ENCODE measurements at places on chromosomes 6 and 20. TPM values are rescaled to one million over a fixed set of nuclear protein-coding genes. Genes with fewer than 3 reads are reported as not detected.

GRCh38 chr6:24394780-24395437, 7.8 kb upstream of the MRS2 start:
- peak; percentile 65 for DNase-seq

The STMND1 gene
- 0.14 TPM for total RNA-seq

GRCh38 chr6:151276112-151276740, 36.5 kb downstream of the AKAP12 start:
- DNase-seq: no peak

DNA sequence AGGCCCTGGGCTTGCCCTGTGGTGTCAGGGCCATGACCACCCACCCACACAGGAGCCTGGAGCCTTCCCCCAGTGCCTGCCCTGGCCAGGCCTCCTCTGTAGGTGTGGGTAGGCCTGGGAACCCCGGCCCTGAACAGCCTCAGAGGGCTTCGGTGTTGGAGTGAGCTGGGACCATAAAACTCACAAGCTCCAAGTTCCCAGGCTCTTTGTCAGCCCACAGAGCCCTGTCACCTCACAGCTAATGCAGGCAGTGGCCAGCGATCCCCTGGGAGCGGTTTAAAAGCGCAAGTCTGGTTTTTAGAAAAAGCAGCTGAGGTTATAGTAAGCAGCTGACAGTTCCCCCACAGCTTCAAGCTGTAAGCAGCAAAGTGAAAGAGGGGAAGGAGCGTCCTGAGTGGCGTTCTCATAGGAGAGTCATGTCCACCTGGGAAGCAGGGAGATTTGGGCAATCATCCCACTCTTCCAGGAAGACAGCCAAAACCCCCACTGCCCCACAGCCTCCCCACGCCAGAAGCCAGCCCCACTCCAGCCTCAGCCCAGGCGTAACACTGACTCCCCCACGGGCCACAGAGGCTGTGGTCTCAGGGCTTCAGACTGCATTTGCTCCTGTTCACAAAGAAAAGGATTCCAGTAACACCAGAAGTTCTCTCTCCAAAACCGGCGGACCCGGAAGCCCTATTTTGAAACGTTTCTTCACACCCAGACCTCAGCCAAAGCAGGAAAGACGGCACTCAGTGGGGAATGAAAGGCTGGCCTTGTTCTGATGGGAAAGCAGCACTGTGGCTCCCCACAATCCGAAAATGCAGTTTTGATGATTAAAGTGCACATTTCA, 34.3 kb upstream of the FOXC1 start:
- no peak for DNase-seq

GRCh38 chr6:26270903-26271667, 93.9 kb upstream of the BTN3A2 start:
- DNase-seq: no peak

- DNase-seq: no peak
Observed at GRCh38 chr6:168834801-168835200, 393.8 kb downstream of the SMOC2 start.

DNA sequence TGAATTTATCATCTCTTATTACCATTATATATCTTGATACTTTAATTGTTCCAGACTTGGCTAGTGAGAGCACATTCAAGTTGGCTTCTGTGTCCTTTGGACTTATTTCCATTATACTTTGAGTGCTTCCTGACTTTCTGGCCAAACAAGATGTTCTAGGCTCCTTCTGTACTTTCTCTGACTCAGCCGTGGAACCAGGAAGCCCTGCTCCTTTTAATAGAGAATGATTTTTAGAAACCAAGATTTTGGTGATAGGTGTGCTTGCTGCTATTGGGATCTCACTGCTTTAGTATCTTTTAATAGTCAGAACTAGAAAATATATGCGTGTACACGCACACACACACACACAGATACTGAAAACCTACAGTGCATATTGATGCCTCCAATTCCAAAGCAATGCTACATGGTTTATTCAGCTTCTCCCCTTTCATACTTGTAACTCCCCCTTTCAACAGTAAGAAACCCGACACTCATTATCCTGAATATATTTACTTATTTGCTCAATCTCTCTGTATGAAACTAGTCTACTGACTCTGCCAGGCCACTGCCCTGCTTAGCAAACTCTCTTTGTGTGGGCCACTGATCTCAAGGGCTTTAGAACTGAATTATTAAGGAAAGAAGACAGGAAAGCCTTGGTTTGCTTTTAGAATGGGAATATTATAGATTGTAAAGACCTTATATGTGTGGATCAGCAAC, 42.7 kb upstream of the EZR start:
- DNase-seq: no peak

GRCh38 chr6:165971202-165971601, 196.4 kb downstream of the TBXT start:
- no peak for DNase-seq

DNA sequence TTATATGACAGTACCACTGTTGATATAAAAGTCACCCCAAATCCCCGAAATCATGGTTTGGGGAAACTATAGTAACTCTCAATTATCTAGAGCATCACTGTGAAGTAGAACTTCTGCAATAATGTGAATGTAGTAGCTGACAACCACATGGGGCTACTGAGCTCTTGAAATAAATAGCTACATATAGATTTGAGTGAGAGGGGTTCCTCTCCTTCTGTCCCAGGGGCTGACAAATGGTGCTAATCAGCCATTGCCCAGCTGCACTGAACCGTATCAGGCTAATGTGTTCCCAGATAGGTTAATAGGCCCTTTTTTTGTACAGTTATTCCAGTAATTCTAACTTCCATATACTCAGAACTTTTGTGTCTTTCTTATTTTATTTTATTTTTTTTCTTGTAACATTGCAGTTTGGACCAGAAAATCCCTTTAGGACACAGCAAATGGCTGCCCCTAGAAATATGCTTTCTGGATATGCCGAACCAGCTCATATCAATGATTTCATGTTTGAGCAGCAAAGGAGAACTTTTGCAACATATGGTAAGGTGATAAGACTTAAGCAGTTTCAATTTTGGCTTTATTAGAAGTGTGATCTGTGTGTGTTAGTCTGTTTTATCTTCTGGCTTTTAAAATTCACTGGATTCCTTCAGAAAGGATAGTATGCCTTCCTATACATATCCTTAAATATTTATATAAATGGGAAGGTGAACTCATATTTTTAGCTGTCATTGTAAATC, 21.1 kb downstream of the CDC40 start:
- no peak for DNase-seq

Data from epithelial cell of proximal tubule (primary cell).